ENCODE measurements at places on chromosomes 7 and 10.
A peak's percentile ranks its signal among the peaks of the same experiment; 100 is the strongest.

DNA sequence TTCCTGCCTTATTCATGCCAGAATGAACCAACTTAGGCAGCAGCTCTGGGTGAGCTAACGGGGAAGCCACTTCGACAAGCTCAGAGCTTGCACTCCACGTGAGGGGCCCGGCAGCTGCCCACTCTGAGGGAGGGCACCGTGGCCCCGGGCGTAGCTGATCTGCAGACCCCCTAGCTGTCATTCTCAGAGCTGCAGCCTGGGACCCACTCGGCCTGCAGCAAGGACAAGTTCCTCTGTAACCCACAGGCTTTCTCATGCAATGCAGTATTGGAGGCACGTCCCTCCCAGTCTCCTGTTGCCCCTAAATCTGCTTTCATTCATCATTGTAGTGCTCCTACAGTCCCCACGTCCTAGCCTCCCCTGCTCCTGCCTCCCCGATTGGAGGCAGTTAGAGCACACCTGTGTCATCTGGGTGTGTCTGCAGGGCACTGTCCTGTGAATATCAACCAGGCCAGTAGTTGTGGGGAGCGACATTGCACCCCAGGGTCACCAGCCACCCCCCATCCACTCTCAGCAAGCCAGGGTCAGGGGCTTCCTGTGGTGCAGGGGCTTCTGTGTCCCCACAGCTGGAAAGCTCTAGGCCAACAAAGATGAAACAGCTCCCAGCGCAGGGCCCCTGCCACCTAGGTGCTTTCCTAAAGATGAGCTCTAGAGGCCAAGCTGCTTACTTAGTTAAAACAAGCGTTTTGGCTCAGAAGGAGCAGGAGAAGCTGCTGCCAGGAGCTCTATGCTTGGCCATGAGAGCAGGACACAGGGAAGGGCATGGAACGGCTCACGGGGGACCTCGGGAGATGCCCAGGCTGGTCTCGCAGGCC lies 333.6 kb downstream of the ADARB2 start:
- DNase-seq = peak; percentile 90

DNA sequence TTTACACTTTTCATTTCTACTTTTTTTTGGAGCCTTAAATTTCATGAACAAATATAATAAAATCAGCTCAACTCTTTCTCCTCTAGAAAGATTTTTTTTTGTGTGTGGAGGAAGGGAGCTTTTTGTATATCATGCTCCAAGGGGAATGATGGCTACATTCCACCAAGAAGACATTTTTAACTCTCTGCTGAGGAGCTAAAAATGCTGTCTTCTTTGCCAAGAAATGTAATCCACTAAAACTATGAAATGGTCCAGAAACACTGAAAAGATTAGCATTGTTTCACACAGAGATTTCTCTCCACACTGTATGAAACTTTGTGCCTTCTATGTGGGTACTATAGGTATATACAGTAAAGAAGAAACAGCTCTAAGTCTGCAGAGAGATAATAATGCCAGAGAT lies 74.1 kb upstream of the ANK3 start:
- no peak for DNase-seq

DNA sequence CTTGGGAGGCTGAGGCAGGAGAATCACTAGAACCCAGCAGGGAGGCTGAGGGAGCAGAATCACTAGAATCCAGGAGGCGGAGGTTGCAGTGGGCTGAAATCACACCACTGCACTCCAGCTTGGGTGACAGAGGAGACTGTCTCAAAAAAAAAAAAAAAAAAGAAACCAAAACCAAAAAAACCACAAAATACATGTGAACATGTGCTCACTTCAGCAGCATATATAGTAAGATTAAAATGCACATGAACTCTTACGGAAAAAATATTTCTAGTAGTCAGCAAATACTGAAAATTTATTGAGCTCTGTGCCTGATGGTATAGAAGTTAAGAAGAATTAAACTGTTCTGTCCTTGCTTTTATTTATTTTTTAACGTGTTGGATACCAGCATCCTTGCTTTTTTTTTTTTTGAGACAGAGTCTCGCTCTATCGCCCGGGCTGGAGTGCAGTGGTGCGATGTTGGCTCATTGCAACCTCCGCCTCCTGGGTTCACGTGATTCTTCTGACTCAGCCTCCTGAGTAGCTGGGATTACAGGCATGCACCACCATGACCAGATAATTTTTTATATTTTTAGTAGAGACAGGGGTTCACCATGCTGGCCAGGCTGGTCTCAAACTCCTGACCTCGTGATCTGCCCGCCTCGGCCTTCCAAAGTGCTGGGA lies 9.6 kb upstream of the ZNF487 start:
- no peak for DNase-seq

DNA sequence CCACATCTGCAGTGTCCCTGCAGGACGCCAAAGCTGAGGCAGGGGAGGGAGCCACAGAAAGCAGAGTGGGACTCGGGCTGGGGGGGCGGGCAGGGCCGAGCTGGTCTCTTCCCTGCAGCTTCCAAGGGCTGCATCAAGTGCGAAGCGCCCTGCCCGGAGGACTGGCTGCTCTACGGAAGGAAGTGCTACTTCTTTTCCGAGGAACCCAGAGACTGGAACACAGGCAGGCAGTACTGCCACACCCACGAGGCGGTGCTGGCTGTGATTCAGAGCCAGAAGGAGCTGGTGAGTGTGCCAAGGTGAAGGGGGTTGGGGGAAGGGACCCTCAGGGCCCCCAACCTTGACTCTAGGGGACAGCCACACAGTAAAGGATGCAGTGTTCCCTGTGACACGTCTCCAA lies 16.7 kb downstream of the CLEC2L start:
- DNase-seq = no peak

DNA sequence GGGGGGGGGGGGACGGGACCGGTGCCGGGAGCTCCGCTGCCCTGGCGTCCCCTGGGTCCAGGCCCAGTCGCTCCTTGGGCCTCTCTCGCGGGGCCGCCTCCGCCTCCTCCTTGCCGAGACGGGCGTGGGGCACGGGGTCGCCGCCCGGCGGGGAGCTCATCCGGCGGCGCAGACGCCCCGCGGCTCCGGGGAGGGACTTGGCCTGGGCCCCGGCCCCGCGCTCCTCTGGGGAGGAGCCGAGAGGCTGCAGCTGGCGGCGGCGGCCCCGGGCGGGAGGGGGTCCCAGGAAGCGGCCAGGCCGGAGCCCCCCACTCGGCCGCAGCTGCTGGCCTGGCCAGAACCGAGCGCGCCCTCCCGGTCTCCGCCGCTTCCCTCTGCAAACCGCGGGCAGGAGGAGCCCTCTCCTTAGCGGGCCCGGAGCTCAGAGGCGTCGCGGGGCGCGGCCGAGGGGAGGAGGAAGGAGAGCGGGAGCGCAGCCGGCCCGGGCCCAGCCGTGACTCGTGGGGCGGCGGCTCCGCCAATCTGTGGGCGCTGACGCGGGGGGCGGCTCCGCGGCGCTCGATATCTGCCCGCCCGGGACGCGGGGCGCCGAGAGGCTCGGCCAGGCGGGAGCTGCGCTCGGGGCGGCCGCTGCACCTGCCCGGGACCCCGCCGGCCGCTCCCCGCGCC lies at the start of gene FAM20C:
Gene FAM20C (plus strand): TSS at position 591 of the 669 bp plus-strand sequence. CDS start 629 bp downstream, outside the sequence.
- DNase-seq = peak; percentile 95

GRCh38 chr7:103996017-103996551 lies 6.6 kb upstream of the RELN start:
- no peak for DNase-seq

GRCh38 chr10:88216976-88217375 lies 353.6 kb downstream of the PTEN start:
- no peak for DNase-seq

GRCh38 chr10:67772151-67772550 lies 65.8 kb downstream of the DNAJC12 start:
- no peak for DNase-seq

DNA sequence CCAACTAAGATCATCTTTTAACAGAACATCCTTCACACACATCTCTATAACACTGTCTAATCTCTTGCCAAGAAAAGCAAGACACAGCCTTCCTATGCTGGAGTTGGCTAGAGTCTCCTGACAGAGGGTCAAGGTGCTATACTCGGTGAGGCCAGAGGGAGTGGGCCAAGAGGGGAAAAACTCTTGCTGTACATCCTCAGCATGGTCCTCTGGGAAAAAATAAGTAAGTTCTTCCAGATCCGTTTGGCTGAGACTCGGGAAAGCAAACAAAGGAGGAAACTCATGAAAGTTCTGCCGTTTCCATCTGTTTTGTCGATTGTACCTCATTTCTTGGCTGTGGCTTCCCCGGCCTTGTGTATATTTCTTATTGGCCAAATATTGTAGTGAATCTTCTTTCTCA lies 33.9 kb downstream of the VWDE start:
- DNase-seq = no peak

DNA sequence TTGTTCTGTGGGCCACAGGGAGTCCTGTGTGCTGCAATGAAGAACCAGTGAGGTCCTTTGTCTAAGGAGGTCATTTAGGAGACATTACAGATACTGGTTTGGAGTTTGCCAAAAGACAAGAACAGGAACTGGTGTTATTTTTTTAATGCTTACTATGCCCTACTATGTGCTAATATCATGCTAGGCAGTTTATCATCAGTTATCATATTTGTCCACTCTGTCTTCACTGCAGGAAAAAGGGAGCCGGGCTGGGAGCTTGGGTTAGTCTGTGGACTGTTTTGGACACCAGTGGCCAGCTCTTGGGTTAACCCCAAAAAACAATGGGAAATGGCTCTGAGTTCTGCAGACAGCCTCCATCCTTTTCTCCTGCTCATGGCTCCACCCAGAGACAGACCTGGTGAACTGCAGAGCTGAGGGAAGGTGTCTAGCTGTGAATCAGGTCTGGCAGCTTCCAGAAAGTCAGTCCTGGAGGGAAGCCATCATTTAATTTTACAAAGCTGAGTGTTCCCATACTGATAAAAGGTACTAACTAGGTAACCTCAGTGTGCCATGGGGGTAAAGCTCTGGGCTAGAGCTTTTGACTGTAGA lies 101.2 kb upstream of the ZNF746 start:
- DNase-seq = peak; percentile 70

All from H7 (cell line).